ENCODE measurements at places on chromosomes 11 and 22.

DNA sequence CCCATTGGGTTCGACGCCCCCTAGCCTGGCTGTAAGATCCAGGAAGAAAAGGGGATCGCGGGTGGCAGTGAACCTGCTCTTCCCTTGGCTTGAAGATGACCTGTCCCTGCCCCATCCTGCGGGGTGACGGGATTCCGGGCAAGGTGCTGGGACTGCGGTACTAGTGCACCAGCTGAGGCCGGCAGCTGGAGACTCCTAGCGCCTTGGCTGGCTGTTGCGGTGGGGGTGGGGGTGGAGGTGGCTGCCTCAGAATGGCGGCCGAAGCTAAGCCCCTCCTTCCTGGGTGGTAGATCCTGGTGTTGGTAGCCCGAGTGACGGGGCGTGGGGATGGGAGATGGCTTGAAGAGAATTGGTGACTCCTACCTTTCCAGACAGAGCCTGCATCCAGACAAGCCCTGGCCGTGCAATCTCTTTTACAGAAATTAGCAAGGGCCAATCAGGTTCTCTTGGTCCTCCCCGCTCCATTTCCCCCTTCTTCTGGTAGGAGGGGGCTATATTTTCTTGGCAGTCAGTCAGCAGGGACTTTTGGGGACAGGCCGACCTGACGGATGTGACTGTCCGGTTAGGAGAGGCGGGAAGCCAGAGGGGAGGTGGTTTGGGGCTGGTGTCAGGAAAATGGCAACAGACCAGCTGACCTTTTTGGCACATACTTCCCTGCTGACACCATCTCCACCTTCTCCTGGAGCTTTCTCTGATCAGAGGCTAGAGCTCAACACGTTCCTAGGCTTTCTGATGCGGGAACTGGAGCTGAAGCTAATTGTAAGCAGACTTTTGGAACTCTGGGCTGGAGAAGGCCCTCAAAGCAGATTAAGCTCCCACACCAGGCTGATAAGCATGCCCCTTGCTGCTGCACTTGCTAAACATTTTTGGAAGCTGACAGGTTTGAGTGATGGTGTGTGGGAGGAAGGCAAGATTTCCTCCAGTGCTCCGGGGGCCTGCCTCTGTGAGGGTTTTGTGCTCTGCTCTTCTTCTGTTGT lies 2.0 kb downstream of the NAV2 start:
- DNase-seq = no peak

DNA sequence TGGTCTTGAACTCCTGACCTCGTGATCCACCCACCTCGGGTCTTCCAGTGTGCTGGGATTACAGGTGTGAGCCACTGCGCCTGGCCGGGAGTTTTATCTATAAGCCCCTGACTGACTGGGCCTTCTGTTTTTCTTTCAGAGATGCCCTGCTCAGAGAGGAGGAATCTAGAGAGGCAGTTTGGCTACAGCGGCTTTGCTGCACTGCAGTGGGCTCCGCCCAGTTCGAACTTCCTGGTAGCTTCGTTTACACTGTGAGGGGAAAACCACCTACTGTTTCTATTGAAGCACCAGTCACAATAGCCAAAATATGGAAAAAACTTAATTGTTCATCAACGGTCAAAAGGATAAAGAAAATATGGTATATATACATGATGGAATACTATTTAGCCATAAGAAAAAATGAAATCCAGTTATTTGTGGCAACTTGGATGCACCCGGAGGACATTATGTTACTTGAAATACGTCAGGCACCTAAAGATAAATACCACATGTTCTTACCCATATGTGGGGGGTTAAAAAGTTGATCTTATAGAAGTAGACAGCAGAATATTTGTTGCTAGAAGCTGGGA lies 31.9 kb upstream of the FAM181B start:
- DNase-seq = no peak

- no peak for DNase-seq
Observed at GRCh38 chr11:112977755-112978154, 16.5 kb downstream of the NCAM1 start.

GRCh38 chr22:48921411-48921903 lies 906.2 kb downstream of the BRD1 start:
- DNase-seq = no peak

DNA sequence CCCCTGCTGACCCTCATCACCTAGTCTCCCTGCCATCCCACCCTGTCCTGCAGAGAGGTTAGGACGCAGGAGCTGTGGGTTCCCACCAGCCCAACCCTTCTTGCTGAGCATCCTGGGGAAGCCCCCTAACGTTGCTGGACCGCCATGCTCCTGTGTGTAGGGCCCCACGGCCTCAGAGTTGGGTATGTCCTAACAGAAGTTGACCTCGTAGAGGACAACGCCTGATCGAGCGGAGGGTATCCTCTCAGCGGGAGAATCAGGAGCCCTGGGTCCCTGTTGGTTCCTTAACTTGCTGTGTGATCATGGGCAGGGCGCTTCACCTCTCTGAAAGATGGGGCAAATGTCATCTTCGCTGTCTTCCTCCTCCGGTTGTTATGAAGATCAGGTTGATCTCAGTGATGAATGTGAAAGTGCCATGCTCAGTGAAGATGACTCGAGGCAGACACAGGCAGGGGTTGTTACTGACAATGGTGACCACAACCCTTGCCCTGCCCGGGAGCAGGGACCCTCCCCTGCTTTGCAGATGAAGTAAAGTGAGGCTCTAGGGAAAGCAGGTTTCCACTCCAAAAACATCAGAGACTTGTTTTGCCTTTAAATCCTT lies 19.3 kb upstream of the CD5 start:
- DNase-seq = no peak

GRCh38 chr11:116099541-116099940 lies 595.3 kb upstream of the CADM1 start:
- no peak for DNase-seq

DNA sequence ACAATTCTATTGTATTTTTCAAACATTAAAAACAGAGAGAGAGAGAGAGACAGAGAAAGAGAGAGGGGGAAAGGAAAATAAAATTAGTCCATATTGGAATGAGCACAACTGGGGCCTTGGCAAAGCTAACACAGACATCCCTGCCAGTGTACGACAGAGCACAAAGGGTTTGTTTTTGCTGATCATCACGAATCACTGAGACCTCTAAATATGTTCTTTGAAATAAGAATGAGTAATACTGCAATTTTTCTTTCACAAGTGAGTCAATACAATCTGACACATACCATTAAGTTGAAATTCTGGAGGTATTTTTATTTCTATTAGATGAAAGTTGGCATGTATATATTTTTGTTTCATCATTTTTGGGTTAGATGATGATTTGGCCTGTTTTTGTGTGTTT lies 27.0 kb upstream of the LRRC4C start:
- DNase-seq = no peak

DNA sequence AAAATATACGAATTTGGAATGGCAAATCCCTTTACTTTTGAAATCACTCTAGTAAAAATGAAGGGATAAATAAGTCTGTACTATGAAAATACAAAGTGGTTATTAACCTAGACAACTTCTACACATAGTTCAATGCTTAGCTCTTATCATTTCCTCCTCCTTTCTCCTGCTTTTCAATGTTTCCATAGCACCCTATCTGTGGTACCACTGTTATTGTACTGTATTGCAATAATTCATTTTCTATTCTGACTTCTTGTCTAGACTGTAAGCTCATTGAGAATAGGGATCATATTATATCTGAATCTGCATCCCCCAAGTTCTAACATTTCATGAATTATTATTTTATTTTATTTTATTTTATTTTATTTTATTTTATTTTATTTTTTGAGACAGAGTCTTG lies 251.4 kb downstream of the TTC28 start:
- DNase-seq = no peak

GRCh38 chr11:84212468-84213390 lies 926.6 kb upstream of the CCDC90B start:
- DNase-seq = no peak
